ENCODE measurements at places on chromosomes 3 and 15. TPM values are rescaled to one million over a fixed set of nuclear protein-coding genes. Genes with fewer than 3 reads are reported as not detected.

GOLGA8H gene
- 1.4 TPM for total RNA-seq

RPL14 gene
- total RNA-seq, result 300 TPM

EPB42 gene
- total RNA-seq, result 1.8 TPM

FES gene
- total RNA-seq, result 27.0 TPM

INSYN1 gene
- total RNA-seq, result 7.3 TPM

DNA sequence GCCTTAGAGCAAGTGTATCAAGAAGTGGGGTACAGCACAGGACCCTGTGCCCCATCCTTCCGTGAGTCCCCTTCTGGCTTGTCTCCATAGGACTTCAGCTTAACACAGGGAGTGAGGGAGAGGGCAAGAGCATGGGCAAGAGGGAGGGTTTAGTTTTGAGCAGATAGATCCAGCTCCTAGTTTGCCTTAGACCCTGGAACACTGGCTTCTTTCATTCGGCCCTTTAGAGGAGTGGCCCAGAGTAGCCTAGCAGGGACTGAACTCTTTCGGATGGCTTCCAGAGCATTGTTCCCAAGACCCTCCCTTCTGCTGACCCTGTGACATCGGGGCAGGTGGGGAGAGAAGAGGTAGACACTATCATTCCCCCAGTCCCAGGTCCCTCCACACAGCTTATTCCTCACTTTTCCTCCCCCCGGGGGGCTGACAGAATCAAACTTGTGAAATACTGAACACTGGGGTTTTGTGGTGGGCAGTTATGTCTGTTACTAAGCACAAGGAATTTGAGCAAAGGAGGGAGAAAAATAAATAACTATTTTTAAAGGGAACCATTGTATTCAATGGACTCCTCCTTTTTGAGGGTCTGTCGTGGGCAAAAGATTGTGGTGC, 289.6 kb upstream of the C2CD4B start:
- no peak for DNase-seq

DNA sequence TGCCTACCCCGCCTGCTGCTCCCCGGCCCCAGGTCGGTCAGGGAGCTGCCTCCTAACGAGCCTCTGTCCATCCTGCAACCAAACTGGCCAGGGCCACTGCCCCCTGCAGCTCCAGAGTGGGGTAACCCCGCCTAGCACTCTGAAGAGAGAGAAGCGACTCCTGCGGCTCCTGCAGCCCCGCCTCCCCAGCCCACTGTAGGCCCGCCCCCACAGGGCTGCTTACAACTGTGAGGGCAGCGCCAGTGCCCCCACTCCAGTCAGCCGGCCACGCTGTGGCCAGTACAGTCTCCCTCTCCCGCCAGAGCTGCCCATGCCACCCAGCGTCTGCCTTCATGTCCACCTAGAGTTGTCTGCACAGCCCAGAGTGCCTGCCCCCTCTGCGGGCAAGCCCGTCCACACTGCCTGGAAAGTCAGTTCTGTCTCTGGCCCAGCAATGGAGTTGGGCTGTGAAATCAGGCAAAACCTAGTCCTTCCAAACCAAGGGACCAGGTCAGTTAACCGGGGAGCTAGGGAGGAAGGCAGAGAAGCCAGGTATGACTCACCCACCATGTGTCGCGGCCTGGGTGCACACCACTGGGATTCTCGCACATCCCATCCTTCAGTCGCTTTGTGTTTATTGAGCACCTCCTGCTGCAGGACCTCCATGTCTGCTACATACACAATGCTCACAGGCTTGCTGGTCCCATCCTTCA, 2.4 kb downstream of the UCN2 start:
- DNase-seq, result no peak

- no peak for DNase-seq
Measured at GRCh38 chr15:28921919-28922706, 36.3 kb downstream of the APBA2 start.

- no peak for DNase-seq
Measured at GRCh38 chr3:27022096-27022761, 347.0 kb downstream of the NEK10 start.

DNA sequence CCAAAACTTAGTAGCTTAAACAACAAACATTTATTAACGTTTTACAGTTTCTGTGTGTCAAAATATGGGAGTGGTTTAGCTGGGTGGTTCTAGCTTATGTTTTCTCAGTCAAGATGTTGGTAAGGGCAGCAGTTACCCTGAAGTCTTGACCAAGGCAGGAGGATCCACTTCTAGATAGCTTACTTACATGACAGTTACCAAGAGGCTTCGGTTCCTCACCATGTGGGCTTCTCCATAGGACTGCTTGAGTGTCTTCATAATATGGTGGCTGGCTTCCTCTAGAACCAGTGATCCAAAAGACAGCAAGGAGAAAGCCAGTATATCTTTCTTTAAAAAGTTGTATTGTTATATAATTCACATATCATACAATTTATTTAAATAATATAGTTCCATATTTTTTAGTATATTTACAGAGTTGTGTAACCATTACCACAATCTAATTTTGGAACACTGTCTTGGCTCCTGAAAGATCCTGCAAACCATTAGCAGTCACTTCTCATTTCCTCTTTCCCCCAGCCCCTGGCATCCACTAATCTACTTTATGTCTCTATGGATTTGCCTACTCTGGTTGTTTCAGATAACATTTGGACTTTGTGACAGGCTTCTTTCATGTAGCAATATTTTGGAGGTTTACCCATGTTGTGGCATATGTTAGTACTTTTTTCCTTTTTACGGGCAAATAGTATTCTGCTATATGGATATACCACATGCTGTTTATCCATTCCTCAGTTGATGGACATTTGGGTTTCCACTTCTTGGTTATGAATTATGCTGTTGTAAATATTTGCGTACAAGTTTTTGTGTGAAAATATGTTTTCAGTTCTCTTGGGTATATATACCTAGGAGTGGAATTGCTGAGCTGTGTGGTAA, 33.3 kb downstream of the MAPK6 start:
- no peak for DNase-seq

- DNase-seq, result no peak
Measured at GRCh38 chr3:114005481-114005880, 50.8 kb downstream of the CCDC191 start.

DNA sequence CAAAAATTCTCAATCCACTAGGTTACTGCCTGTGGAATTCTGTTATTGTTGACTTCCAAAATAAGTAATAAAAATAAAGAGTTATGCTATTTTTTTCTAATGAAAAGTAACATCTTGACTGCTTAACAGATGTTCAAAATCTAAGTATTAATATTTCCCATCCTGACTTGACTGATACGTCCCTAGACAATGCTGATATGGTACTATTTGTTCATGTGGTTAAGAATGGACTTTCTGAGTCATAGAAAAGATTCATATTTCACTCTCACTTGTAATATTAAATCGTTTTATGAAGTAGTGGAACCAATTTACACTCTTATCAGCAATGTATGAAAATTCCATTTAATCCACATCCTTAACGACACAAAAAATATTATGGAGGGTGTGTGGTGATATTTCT, 104.8 kb upstream of the PLSCR5 start:
- no peak for DNase-seq

DNA sequence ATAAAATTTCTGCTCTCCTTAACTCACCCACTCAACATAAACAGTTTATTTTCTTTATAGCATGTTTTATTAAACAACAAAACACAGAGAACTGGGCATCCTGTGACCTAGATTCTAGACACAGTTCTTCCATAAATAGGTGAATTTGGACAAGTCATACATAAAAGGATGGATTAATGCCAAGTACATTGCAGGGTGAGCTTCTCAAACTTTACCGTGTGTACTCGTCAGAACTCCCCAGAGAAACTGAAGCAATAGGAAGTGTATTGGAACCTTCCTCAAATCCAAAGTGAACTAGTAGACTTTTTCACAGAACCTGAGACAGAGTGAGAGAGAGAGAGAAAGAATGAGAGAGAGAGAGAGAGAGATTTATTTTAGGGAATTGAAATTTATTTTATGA, 139.7 kb downstream of the CD47 start:
- no peak for DNase-seq

DNA sequence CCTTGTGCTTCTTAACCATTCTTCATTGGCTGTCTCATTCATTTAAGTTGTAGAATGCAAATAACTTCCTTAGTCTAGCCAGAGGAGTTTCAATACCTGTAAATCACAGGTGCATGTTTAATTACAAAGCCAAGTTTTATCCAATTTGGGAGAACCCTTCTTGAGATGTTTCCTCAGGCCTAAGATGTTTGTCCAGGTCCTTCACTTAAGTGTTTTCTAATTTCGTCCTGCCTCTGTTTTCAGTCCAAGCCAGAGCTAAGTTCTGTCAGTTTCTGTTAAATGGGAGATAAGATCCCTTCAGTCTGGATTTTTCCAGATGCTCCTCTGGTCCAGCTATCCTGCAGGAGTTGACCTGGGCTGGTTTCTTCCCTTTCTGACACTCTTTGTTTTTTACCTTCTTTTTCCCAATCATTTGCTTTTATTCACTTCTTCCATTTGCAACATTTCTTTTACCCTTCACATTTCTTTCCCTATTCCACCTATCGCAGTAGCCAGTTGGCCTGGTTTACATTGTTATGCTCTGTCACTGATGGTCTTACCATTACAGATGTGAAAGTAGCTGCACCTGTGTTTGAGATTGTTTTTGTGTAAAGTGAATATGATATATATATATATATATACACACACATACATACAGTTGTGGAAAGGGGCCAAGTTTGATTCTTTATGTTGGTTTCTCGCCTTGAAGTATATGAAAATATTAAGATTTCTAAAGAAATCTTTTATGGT, 34.5 kb downstream of the EIF2AK4 start:
- no peak for DNase-seq

- DNase-seq, result no peak
Measured at GRCh38 chr15:99087405-99087943, 17.4 kb upstream of the SYNM start.

DNA sequence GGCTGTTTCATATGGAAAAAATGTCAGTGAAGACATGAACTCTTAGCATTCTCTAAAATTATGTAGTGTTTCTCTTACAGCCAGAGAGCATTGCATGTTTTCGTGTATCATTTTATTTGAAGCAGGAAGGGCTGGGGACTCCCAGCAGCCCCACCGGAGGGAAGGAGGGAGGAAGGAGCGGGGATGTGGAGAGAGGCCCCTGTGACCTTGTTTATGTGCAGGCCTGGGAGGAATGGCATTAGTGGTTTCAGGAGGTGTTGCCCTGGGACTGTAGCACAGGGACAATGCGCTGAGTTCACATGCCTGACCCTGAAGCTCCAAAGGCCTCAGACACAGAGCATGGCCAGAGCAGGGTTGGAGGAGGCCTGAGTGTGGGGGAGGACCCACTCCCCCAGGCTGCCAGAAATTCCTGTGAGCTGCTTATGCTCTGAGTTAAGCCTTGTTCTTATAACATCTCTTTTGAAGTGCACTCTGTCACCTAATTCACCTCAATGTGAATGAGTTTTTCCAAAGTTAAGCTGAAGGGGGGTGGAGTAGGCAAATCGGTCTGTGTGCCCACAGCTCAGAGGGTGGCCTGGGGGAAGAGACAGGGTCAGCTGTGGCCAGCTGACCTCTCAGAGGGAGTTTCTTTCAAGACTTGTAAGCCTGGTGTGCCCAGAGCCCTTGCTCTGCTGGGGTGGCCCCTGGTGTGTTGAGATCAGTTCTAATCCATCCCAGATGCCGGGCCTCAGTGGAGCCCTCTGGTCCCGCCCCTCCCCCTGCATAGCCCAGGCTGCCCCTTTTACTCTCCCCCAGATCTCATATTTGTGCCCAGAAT, 3.9 kb upstream of the RNU6-1 start:
- DNase-seq, result no peak

DNA sequence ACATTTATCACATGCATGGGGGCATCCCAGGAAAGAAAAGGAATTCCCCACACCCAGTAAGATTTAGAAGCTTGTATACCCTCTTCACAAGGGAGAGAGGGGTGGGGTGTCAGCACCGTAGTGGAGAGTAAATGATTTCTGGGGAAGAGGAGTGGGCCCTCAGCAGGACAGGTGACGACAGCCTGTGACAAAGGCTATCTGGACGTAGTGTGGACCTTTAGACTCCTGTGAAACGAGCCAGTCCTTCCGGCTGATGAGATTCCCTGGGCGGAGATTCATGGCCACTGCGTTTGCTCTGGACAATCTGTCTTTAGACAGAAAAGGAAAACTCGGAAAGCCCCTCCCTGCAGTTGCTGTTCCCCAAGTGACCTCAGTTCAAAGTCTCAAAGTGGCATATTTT, 1.7 kb upstream of the FAM3D start:
- DNase-seq, result no peak

DNA sequence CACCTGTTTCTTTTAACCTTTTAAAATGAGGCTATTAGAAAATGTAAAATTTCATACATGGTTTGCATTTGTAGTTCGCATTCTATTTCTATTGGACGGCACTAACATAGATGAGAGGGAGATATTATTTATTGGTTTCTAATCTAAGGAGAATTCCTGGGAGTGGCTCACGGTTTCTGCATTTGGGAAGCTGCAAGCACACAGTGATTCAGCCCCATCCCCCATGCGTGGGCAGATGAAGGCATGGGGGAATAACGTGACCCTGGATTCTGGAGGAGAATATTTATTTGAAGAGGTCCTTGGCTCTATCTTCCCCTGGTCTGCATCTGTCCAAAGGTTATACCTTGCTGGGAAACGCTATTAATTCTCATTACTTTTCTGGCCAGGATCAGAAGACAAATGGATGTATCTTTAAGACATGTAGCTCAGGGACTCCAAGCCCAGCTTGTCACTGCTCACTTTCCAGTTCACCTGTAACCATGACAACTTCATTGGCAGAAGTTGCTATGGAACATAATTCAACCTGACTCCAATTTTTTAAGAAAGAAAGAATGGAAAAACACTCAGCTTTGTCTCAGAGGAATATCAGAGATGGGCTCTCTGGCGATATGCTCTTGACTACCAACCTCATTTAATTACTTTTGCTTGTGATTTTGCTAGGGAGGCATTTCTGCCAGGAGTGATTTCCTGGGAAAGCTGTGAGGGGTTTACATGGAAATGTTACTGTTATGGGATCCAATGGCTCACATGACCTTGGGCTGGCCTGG, 27.2 kb upstream of the POMGNT2 start:
- DNase-seq, result no peak

DNA sequence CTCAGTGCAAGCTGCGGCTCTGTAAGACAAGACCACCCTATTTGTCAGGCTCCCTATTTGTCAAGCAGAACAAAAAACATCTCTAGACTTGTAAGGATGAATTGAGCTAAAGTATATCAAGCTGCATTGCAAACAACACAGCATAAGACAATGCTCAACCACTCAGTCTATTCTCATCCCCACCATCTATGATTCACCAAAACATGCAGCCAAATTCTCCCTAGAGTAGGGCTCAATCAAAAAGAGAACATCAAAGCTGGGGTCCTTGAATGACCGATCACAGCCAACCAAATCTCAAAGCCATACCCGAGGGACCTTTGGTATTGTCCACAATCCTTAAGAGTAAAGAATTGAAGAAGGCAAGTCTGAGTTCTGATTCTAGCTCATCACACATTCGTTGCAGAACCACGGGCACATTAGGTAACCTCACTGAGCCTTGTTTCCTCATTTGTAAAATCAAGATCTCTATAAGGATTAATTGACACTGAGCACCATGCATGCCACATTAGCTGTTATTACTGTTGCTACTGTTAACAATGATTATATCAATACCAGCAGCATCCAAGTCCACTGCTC, 31.2 kb downstream of the RFTN1 start:
- DNase-seq, result no peak

GRCh38 chr3:42764561-42765295, 8.3 kb downstream of the CCDC13 start:
- DNase-seq, result no peak

- no peak for DNase-seq
Measured at GRCh38 chr15:98889930-98890695, 117.5 kb downstream of the PGPEP1L start.

GRCh38 chr15:29849716-29850115, 27.4 kb upstream of the TJP1 start:
- no peak for DNase-seq

Measured in urinary bladder (tissue), 4 donors.